PC-3 (cell line): ENCODE measurements at places on chromosomes 2 and 18. TPM values are rescaled to one million over a fixed set of nuclear protein-coding genes. Genes with fewer than 3 reads are reported as not detected.

Gene GAREM2
- total RNA-seq: 1.4 and 1.8 TPM in 2 replicates

Gene ARHGAP25
- total RNA-seq: not detected in 2 replicates

Gene C2orf78
- total RNA-seq: not detected in 2 replicates

Gene HOXD13
- total RNA-seq: 0.36 and 0.46 TPM in 2 replicates

Gene TMBIM1
- total RNA-seq: 42.8 and 45.0 TPM in 2 replicates

Gene CFC1
- not detected in 2 replicates for total RNA-seq

Gene FHOD3
- 18.1 and 32.2 TPM in 2 replicates for total RNA-seq
